Lung microvascular endothelial cell (primary cell): ENCODE measurements at places on chromosomes 1 and 21. TPM values are rescaled to one million over a fixed set of nuclear protein-coding genes. Genes with fewer than 3 reads are reported as not detected.
A peak's percentile ranks its signal among the peaks of the same experiment; 100 is the strongest.

Gene JAM2
- 0.20 and 0.22 TPM in 2 replicates for total RNA-seq

Gene PLXNA2
- 42.7 and 46.4 TPM in 2 replicates for total RNA-seq

- no peak for DNase-seq
Measured at GRCh38 chr1:203526130-203526529, 32.2 kb downstream of the OPTC start.

- DNase-seq = peak; percentile 10
Measured at GRCh38 chr1:200795156-200795555, 56.5 kb downstream of the CAMSAP2 start.

- no peak for DNase-seq
Measured at GRCh38 chr1:228077565-228078330, 4.8 kb upstream of the ARF1 start.

GRCh38 chr1:89310505-89310904, 37.8 kb upstream of the GBP5 start:
- no peak for DNase-seq

GRCh38 chr1:117098287-117098890, 23.2 kb downstream of the TRIM45 start:
- peak; percentile 36 for DNase-seq

DNA sequence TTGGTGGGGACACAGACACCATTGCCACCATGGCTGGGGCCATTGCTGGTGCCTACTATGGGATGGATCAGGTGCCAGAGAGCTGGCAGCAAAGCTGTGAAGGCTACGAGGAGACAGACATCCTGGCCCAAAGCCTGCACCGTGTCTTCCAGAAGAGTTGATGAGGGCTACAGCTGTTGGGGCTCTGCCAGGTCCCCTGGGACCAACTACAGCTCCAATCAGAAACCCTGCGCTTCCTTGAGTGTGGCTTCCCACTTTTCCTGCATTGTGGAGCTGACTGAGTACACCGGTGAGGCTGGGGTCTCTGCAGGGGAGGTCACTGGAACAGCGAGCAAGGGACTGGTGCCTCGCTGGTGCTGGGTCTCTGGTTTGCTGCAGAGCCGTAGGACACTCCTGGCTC, 4.5 kb downstream of the ADPRS start:
- no peak for DNase-seq

- no peak for DNase-seq
Measured at GRCh38 chr1:38090796-38091195, 44.2 kb upstream of the POU3F1 start.

DNA sequence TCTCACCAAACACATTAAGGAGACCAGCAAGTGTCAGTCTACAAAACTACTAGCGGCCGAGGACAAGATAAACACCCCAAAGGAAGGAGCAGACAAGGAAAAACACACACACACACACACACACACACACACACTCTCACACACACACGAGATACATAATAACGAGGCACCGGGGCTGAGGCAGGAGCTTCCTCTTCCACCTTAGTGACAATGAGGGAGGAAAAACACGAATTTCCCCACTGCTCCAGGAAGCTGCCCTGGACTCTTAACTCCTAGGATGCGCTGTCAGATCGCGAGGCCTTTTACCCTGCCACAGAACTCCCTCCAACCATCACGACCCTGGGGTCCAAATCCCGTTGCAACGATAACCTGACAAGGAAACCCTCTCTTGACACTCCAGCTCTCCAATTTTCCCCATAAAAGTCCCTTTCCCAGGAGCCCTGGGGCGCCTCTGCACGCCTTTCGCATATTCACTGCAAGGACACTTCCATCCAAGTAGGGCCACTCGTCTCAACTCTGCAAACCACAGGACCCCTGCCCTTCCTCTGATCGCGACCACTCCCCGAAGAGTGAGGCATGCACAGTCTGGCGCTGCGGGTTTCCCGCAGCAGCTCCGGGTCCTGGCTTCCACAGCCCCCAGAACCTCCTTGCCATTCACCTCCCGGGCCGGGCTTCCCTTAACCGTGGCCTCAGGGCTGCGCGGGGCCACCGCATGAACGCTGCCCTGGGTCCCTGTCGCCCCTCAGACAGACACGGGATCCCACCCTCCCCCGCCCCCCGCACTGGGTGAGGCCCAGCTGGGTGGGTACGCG, 581 bp downstream of the ETV3 start:
- DNase-seq = peak; percentile 45

GRCh38 chr21:45780647-45781046, 137.1 kb downstream of the PCBP3 start:
- DNase-seq = no peak

- DNase-seq = peak; percentile 58
Measured at GRCh38 chr21:34582506-34583150, 32.3 kb downstream of the RCAN1 start.

DNA sequence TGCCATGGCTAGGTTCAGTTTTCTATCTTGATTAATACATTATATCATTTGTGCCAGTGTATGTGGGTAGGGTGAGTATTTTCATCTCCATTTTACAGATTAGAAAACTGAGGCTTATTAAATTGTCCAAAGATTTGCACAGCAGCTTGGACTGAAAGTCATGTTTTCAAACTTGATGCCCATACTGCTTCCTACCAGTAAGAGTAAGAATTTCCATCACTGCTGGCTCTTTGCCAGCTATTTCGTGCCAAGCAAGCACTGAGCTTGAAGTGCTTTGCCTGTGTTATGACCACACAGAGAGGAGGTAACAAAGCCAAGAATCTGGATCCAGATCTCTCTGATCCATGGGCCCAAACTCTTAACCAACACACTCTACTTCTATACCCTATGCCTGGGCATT, 295.0 kb downstream of the VAV3 start:
- peak; percentile 3 for DNase-seq
